ENCODE measurements at places on chromosomes 16 and 17.

DNA sequence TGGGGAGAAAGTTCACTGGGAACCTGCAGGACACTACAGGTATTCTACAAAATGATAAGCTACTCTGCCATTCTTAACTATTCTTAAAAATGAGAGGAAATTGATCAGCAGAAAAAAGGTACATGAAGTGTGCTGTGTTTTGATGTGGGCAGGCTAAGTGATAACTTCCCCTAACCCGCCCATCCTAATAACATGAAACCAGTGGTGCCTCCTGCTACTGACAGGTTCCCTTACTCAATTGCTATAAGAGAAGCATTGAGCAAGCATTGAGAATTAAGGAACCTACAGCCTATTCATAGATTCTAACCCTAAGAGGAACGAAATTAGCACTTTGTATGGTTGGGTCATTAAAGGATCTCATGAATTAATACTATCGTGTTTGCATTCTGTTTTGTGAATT is 18.9 kb downstream of the XYLT1 start:
- no peak for DNase-seq

- DNase-seq: no peak
Measured at GRCh38 chr17:75077496-75078283, 10.1 kb upstream of the SLC16A5 start.

DNA sequence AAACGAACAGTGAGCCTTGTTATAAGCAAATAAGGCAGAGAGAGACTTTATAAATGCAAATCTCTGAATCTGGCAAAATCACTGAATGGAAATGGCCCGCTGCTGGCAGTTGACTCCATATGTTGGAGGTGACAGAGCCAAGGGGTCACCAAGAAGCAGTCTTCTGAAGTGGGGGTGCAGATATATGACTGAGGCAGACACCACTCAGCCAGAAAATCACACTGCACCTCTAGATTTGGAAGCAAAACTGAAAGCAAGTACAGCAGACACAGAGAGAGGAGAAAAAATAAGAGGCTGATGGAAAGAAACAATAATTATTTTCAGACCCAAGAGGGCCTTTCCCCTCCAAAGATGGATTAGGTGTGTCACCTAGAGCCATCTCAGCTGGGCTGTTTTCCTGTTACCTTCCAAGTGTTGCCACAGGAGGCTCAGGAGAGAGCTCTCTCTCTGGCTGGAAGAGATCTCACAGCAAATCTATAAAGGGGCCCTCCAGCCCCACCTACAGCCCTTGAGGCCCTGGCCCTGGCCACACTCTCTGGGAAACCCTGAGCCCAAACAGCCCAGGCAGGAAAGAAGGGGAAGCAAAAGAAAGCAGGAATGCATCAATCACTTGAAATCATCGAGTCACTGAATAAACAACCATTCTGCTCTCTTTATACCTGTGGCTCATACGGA is 585.1 kb upstream of the PSMD7 start:
- no peak for DNase-seq

DNA sequence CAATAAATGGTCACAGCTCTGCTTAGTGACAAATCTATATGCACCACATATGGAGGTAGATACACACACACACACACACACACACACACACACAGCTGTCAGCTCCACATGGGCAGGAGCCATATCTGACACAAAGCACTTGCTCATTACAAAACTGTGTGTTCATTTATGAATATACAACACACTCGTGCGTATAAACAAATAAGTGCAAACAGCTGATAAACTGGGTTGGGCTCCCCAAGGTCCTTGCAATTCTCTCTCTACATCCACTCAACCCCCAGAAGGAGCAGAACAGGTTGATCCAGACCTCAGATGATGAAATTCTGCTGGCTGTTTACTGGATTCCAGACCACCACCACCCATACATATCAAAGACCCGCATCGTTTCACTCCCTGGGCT is 140.7 kb downstream of the XYLT1 start:
- no peak for DNase-seq

GRCh38 chr17:76738468-76738850 is 540 bp downstream of the MFSD11 start:
- DNase-seq: no peak

GRCh38 chr17:77798481-77798880 is 160.0 kb upstream of the TNRC6C start:
- DNase-seq: no peak

DNA sequence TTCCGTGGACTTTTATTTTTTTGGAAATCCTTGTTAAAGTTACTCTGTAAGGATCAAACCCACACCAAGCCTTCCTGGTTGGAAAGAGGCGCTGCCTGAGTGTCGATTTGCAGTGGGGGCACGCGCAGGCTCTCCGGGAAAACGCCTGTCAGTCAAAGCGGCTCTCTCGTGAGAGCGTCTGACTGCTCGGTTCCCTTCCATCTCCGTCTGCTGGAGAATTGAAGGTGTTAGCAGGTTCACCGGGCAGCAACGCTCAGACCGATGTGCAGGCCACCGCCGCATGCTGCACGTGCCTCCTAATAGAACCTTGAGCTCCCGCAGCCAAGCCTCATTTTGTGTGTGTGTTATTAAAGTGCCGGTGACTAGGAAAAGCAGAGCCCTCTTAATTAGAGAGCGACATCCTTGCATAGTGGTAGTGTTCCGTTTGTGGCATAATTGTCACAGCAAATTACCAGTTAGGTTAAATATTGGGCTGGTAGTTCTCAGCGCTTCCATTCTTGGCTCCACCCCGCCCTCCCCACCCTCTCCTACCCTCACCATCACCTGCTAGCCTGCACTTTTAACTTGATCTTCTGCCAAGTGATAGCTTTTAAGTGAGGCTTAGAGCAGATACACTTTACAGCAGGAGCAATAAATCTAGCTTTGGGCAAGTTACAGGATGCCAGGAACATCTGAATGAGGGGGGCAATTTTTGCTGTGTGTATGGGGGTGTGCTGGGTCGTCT is 75.5 kb downstream of the RPA1 start:
- no peak for DNase-seq

GRCh38 chr17:50902372-50903353 is 36.5 kb upstream of the TOB1 start:
- DNase-seq: no peak

DNA sequence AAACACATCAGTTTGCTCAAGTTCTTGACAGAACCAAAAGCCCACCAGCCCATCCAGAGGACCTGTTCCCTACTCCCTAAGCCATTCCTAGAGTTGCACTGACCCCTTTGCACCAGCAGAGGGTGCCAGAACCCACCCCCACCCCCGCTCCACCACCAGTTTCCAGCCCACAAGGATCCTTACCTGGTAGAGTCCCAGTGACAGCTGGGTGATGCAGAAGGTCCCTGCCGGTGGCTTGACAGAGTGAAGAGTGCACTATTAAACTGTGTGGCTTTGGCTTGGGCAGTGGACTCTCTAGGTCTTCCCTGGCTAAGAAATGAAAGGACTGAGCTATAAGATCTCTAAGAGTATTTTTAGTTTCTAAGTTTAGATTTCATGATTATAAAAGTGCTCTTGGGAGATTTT is 73.3 kb upstream of the MTMR4 start:
- no peak for DNase-seq

DNA sequence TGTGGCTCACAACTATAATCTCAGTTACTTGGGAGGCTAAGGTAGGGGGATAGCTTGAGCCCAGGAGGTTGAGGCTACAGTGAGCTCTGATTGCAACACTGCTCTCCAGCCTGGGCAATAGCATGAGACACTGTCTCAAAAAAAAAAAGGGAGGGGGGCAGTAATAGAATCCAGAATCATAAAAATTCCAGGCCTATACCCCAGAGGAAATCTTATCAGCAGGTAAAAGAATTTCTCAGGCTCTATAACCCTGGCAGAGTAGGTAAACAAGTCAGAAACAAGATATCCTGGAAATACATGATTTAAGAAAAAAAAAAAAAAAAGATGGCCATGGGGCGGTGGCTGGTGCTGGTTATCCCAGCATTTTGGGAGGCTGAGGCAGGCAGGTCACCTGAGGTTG is 12.9 kb downstream of the SPAG9 start:
- DNase-seq: no peak

- DNase-seq: no peak
Measured at GRCh38 chr17:1754430-1755112, 7.3 kb upstream of the SERPINF1 start.

DNA sequence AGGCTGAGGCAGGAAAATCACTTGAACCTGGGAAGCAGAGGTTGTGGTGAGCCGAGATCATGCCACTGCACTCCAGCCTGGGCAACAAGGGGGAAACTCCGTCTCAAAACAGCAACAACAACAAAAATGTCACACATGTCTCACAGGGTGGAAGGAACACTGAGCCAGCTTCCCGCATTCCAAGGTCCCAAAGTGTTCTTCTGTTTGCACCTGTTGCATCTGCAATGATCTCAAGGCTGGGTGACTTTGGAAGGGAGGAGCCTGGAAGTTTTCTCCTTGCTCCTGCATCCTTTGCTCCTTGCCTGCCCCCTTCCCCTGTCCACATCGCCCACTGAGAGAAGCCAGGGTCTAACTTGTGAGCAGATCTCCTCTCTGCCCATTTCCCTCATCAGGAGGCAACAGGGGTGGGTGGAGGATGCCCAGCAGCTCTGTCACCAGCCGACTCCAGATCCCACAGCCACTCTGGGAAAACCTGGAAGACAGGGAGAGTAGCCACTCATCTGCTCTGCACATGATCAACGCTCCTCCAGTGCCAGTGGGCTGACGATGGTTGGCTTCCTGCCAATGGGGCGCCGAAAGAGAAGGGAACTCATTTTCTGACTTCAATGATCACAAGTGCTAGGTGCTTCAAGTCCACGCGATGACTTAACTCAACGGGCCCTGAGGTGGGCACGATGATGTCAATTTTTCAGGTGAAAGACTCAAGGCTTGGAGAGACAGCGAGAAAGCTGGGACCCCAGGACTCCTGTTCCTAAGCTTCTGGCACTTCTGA is 12.6 kb downstream of the CHST6 start:
- no peak for DNase-seq

GRCh38 chr16:54359081-54359480 is 72.5 kb upstream of the IRX3 start:
- no peak for DNase-seq

DNA sequence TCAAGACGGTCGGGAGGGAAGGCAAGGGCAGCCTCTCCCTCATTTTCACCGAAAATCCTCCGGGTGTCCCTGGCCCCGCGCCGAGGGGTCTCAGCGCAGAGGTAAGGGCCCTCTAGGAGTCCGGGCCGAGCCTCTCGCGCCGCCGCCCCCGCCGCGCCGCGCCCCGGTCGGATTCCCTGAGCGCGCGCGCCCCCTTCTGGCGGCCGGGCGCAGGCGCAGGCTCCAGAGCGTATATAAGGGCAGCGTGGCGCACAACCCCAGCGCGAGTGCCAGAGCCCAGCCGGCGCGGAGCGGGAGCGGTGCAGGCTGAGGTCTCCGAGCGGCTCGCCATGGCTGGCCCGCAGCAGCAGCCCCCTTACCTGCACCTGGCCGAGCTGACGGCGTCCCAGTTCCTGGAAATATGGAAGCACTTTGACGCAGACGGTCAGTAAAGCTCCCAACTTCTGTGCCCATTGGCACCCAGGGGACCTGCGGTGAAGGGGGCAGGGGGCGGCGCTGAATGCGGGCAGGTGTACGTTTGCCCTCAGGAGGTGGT is at the start of gene CALB2:
Gene CALB2, plus strand, starts transcription at position 260 of the 535 bp plus-strand sequence. Its CDS starts 70 bp downstream, at position 330.
- no peak for DNase-seq

DNA sequence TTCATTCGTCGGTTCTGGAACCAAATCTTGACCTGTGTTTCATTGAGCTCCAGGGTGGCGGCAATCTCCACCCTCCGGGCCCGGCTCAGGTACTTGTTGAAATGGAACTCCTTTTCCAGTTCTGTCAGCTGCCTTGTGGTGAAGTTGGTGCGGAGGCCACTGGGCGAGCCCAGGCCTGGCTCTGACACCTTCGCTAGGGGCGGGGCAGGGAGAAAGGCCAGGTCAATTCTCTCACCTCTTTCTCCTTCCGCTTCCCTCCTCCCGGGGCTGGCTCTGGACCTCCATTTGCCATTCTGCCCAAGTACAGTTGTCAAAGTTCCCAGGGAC is 1.2 kb downstream of the HOXB1 start:
- no peak for DNase-seq

GRCh38 chr16:87821376-87822107 is 47.8 kb downstream of the SLC7A5 start:
- no peak for DNase-seq

DNA sequence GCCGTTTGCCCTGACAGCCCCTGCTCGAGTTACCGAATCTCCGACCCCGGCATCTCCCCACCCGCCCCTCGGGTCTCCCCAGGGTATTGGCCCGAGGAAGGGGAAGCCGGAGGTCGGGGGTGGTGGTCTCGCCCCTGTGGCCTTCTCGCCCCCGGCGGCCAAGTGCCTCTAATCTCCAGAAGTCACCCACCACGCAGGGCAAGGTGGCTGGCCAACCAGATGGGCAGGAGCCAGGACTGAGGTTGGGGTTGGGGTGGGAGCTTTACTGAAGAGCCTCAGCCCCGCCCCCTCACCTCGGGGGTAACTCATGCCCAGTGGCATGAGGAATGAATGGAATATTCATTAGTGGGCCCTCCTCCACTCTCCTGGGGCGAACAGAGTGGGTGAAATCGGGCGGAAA is 637 bp downstream of the DHRS11 start:
- DNase-seq: no peak

- DNase-seq: no peak
Measured at GRCh38 chr17:46264456-46265198, 30.3 kb upstream of the LRRC37A start.

DNA sequence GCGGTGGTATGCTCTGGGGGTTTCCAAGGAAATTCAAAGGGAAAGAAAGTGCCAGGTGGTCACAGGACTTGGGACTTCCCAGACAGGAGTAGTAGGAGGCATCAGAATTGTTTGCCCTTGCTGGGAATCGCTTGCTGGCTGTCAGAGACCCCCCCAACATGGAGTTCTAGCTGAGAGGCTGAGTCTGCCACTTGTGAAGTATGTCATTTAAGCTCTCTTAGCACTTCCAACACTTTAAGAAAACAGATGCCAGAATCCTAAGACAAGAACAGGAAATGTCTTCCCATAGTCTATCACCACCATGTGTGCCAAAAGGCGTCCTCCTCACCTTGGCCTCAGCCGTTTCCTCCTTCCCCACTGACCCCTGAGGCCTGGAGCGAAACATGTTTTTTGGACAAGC is 193.8 kb upstream of the IRX3 start:
- DNase-seq: no peak

- DNase-seq: no peak
Measured at GRCh38 chr16:24540602-24541210, 1.3 kb downstream of the RBBP6 start.

Data from left renal pelvis (tissue), 4 donors.